ENCODE measurements at places on chromosomes 11 and 22.

DNA sequence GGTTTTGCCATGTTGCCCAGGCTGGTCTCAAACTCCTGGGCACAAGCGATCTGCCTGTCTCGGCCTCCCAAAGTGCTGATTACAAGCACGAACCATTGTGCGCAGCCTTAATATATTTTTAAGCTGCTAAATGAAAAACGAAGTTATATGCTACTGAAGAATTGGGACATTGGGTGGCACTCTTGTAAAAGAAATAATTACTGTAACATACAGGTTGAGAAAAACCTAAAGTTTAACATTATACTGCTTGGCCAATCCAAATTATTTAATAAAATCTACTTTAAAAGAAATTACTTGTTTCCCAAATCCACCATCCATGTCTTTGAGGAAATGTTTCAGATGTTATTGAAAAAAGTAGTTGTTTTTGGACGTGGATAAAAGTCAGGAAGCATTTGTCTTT lies 37.9 kb upstream of the ARHGAP32 start:
- DNase-seq, result no peak

DNA sequence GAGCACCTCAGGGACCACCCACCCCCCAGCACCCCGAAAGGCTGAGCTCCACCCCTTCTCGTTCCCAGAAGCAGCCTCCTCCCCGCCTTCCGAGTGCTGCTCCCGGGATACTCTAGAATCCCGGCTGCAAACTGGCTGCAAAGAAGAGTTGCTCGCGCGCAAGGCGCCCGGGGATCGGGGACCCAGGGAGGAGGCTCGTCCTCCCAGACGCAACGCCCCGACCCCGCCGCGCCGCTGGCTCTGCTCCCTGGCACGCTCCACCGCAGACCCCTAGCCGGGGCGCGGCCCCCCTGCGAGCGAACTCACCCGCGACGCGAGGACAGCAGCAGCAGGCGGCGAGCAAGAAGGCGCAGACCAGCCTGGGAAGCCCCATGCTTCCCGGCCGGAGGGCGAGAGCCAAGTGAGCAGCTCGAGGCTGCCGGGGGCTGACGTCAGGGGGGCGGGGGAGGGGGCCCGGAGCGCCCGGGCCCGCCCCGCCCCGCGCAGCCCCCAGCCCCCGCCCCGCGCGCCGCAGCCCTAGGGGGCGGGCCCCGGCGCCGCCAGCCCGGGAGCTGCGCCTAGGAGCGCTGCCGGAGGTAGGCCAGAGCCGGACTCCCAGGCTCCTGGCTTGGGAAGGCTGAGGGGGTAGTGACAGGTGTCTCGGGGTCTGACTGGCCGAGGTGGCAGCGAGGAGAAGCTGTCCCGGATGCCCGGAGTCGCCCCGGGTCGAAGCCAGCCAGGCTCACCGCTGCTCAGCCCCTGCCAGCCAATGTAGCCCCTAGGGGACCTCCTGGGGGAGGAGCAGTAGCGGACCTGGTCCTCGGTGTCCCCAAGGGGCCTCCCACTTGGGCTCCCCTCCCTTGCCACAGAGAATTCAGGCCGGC lies at the start of gene MCAM:
Gene MCAM (minus strand): TSS at position 402 of the 863 bp plus-strand sequence. CDS start 29 bp downstream, at position 373.
- DNase-seq, result no peak

GRCh38 chr11:103862094-103862801 lies 174.2 kb upstream of the DDI1 start:
- no peak for DNase-seq

GRCh38 chr11:131759140-131759539 lies 388.7 kb downstream of the NTM start:
- DNase-seq, result no peak

GRCh38 chr11:76577226-76577920 lies 93.2 kb downstream of the LRRC32 start:
- no peak for DNase-seq
